ENCODE measurements at places on chromosomes 12 and 14.
A peak's percentile ranks its signal among the peaks of the same experiment; 100 is the strongest.

DNA sequence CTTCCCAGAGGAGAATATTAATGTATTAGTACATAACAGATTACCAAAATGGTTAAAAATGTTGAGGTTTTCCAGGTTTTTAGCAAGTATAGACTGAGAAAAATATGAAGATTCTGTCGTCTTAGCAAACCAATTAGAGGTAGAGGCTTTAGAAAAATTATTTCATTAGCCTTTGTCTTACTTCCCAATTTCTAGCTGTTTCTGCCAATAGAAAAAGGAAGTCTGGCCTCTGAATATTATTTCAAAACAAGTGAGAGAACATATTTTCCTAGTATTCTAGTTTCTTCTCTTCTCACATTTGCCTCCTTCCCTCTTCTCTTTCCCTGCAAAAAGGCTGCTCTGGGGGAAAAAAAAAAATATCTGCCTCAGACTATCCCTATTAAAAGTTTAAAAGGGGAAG lies 16.4 kb downstream of the IPO8 start:
- DNase-seq, result no peak

DNA sequence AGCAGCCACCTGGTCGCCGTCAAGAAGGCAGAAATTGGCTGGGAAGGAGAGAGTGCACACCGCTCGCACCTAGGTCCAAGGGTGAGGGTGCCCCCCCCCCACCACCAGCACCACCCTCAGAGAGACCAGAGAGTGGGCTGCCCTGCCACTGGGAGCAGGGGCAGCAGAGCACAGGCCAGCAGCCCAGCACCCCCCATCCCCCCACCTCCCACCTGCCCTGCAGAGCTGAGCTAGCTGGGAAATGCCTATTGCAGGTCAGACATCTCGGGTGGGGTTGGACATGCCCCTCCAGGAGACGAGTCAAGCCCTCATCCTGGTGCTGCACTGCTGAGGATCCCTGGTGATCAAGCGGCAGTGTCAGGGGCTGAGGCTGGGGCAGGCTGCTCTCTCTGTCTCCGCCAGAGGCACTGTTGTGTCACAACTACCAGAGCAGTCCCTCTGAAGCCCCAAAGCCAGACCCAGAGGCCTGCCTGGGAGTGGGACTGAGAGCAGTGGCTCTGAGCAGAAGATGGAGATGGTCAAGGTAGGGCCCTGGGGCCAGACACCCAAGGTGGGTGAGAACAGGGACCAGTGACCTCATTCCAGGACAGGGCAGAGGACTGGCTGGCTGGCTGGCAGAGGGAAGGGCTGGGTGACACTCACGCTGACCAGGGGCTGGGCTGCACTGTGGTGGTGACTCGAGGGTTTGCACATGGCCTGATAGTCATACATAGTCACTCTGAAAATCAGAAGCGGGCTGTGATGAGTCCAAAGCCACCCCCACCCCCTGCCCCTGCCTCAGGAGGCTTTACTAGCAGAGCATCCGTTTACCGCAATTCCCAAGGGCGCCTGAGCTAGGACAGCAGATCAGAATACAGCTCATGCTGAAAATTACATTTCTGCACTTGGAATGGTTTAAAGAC lies 19.7 kb upstream of the LRTM2 start:
- no peak for DNase-seq

GRCh38 chr14:106185837-106186233 lies 659.5 kb downstream of the TMEM121 start:
- peak; percentile 59 for DNase-seq

GRCh38 chr12:76874491-76875190 lies 4.2 kb downstream of the CSRP2 start:
- no peak for DNase-seq

DNA sequence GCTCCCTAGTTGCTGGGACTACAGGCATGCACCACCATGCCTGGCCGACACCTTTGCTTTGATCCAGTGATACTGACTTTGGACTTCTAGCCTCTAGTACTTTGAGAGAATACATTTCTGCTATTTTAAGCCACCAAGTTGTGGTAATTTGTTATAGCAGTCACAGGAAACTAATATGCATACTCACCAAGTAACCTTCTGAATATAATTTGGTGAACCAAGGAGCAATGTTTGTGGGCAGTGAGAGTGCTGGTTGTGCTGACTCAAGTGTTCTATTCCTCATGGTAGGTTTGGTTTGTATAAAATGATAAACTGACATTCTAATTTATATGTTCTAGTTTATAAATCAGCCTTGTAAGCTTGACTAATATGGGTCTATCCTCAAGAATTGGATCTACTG lies 42.4 kb upstream of the MMP19 start:
- no peak for DNase-seq

- DNase-seq, result no peak
These were observed 1.3 kb upstream of the ADGRD1 start for GRCh38 chr12:130952171-130952954.

DNA sequence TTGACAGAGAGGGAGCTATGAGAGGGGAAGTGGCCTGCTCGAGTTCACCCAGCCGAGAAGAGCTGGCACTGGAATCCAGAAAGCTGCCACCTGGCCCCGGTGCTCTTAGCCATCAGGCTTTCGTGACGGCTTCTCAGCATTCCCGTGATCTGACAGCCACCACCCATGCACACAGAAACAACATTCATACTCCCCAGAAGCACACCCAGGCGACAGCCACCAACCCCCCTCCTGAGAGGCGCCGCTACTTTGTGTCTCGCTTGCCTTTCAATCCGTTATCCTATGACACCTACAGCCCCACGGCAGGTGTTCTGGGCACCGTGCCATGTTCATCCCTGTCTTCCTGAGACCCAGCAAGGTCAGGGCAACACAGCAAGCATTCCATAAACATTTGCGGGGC lies 31.4 kb downstream of the PSMC1 start:
- DNase-seq, result no peak

GRCh38 chr12:30694412-30695198 lies 1.1 kb downstream of the IPO8 start:
- DNase-seq, result no peak

DNA sequence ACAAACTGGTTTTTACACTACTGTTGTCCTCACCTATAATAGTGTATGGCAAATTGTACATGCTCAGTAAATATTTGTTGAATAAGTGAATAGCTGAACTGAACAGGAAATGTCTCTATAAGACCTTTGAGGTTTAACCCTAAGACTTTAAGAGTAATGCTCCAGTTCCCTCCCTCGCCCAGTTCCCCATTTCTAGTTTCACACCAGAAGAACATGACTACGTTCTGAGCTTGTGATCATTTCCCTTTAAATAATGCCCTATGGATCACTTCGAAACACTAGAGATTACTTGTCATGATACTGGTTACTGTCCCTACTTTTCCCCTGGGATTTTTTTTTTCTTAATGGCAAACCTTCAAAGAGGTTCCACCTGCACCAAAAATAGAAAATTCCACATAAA lies 69.3 kb downstream of the PRKD1 start:
- no peak for DNase-seq

DNA sequence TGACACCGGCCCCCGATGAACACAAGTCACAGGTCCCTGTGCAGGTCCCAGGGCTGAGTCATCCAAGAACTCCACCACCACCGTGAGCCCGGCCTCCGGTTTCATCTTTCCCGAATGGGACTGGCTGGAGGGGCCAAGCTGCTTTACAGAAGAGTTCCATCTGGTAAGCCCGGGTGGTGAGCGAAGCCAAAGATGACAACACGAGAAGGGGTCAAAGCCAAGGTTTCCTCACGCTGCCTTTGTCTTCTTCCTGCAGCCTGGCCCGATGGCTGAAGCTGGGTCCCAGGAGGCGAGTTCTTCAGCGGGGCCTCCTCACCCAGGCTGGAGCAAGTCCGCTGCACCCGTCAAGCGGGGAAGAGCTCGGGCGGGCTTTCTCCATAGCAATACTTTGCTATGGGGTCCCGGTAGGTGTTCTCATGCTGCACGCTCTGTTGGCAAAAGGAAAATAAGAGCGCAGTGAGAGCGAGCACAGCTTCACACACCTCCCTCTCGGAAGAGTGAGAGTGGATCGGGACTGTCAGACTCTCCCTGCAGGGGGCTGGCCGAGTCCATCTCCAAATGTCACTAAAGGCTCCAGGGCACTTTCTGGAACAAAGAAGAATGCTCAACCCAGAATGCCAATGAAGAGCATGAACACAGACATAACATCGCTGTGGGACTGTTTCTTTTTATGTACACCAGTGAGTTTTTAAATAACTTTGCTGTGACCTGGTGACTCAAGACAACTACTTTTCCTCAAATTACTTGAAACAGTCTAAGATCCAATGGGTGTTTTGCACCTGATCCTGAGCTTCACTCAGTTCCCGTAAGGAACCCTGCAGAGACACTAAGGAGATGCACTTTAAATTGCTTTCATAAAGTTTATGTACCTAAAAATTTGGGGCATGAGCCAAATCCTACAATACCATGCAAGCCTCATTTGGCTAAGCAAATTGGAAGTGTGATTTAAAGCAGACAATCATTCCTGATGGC lies 20.1 kb downstream of the SPRING1 start:
- no peak for DNase-seq

GRCh38 chr12:106134294-106134949 lies 4.3 kb downstream of the NUAK1 start:
- no peak for DNase-seq

DNA sequence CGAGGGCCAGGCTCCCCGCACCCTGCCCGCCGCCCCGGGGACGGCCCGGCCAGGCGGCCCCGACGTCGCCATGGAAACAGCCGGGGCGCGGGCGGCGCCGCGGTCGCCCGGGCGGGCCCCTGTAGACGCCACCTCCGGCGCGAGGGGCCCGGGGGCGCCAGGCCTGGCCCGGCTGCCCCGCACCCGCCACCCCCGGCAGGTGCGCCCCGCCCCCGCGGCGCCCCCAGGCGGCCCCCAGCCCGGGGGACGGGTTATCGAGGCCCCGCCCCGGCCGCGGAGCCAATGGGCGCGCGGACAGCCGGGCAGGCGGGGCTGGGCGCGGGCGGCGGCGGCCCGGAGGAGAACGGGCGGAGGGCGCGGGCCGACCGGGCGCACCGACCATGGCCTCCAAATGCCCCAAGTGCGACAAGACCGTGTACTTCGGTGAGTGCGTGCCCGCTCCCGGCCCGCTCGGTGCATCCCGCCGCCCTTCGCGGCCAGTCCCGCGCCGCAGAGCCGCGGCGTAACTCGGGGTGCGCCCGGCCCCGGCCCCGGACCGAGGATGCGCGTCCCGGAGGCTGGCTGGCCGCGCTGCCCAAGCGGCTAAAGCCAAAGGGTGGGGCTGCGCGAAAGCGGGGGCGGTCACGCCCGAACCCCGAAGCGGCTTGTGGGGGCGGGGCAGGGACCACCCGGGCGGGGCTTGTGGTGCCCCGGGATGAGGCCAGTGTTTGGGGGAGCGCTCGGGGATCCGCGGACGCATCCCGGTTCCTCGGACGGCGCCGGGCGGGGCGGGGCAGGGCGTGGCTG lies at the start of gene CRIP2:
CRIP2 (plus strand) TSS at position 339 of the 786 bp plus-strand sequence; CDS start at position 381, 42 bp downstream.
- DNase-seq, result no peak

DNA sequence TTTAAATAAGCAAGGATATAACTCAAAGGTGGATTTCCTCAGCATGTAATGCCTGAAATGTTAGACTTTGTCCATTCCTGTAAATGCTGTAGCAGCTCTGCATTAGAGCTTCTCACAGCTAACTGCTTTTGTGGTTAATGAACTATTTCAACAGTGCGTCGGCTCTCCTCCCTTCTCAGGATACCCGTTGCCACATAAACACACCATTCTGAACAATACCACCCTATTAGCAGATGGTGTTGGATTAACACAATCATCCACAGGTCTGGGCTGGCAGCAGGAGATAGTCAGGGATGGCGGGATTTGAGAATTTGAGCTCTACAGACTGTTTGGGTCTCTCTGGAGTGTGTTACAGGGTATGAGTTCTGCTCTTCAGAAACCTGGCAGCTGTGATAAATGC lies 33.5 kb upstream of the C12orf42 start:
- no peak for DNase-seq

GRCh38 chr14:24368212-24368561 lies 203 bp downstream of the NFATC4 start:
- no peak for DNase-seq

- no peak for DNase-seq
These were observed 13.3 kb downstream of the BEST3 start for GRCh38 chr12:69685810-69686209.

GRCh38 chr12:52156311-52156710 lies 35.5 kb downstream of the KRT80 start:
- DNase-seq, result no peak

DNA sequence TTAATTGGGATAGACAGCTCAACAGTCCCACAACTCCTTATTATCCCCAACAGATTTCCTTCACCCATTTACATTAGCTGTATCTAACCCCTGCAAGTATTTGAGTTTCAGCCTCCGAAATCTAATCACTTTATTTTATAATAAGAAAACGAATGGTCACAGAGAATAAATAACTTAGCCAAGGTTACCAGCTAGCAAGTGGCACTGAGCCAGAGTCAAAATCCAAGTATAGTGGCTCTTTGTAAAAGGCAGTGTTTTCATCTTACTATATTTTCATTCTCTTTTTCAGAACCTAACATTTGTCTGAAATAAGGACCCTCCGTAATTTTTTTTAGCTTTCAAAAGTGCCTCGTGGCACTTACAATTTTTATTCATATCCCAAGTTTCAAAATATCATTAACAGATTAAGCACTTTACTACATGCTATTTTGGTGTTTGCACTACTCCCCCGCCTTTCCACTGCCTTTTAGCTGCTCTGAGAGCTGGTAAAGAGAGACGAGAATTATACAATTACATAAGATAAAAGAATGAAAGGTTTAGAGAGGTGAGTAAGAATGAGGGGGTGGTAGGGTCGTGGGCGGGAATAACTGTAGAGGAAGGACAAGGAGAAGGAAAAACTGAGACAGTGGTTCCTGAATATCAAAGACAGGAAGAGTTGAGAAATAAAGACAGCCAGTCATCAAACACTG lies 3.7 kb upstream of the USP15 start:
- no peak for DNase-seq

DNA sequence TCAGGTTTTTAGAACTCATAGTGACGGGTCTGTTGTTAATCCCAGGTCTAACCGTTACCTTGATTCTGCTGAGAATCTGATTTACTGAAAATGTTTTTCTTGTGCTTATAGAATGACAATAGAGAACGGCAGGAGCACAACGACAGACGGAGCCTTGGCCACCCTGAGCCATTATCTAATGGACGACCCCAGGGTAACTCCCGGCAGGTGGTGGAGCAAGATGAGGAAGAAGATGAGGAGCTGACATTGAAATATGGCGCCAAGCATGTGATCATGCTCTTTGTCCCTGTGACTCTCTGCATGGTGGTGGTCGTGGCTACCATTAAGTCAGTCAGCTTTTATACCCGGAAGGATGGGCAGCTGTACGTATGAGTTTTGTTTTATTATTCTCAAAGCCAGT lies 34.4 kb downstream of the PSEN1 start:
- no peak for DNase-seq

DNA sequence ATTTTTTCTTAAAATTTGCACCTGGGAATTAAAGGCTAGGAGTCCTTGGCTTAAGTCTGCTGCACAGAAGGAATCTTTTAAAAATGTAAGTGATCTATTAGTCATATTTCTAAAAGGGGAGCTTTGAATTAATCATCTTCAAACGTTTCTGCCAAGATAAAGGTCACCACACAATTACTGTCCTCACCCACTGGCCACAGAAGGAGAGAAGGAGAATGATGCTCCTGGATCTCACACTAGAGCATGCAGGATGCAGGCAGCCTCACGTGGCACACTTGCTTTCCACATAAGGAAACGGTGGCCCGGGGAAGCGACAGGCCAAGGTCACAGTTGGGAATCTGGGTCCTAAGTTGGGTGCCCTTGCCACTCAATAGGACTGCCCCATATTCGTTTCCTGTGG lies 16.9 kb downstream of the PLEKHG7 start:
- no peak for DNase-seq

Data from effector CD4-positive, alpha-beta T cell (primary cell).